Breast epithelium (tissue), 4 donors: ENCODE measurements at places on chromosomes 4 and X. TPM values are rescaled to one million over a fixed set of nuclear protein-coding genes. Genes with fewer than 3 reads are reported as not detected.

- DNase-seq, result peak; percentile 22
These were observed 68.3 kb downstream of the LARP7 start for GRCh38 chr4:112704991-112705845.

The GLRA2 gene
- not detected for total RNA-seq

GRCh38 chr4:57037982-57038604 lies 59.4 kb downstream of the POLR2B start:
- peak; percentile 63 for DNase-seq

The SLC34A2 gene
- 7.0 TPM for total RNA-seq

GRCh38 chr4:65624651-65625050 lies 45.6 kb downstream of the EPHA5 start:
- DNase-seq, result no peak

- DNase-seq, result no peak
These were observed 95.6 kb downstream of the PHKA2 start for GRCh38 chrX:18888281-18888680.

The FGD1 gene
- total RNA-seq, result 3.7 TPM

GRCh38 chr4:168761066-168761465 lies 249.0 kb downstream of the CBR4 start:
- DNase-seq, result no peak

- no peak for DNase-seq
These were observed 52.1 kb downstream of the HS3ST1 start for GRCh38 chr4:11376571-11376970.

- no peak for DNase-seq
These were observed 716 bp downstream of the FHIP1A start for GRCh38 chr4:151409470-151410313.

- DNase-seq, result no peak
These were observed 1.6 kb downstream of the KDM6A start for GRCh38 chrX:44874420-44875184.

DNA sequence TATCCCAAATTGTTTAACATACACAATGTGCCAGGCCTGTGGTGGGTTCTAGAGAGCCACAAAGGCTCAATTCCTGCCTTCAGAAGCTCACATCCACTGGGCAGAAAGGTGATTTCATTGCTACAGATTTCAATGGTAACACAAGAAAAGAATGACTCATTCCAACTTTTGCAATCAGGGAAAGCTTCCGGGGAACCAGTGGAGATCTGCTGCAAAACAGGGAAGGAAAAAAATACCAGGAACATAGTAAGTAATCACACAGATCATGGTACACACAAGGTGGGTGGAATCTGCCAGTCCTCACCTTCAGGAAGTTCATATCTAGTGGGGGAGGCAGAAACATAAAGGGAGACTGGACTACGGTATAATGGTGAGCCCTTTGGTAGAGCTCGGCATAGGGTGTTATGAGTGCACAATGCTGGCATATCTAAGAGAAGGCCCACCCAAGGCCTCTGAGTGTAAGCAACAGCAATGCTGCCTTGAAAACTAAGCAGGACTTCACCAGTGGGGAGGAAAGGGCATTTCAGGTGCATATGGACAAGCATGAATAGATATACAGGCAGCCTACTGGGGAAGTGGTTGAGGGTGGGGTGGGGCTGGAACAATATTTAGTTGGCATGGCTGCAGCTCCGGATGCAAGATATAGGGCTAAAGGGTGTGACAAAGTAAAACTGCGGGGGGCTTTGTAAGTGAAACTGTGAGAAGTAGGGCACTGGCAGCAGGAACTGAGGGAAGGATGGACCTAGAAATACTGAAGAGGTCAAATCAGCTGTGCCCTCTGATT lies 24.2 kb downstream of the GPRIN3 start:
- no peak for DNase-seq

The KIAA1210 gene
- total RNA-seq, result not detected

DNA sequence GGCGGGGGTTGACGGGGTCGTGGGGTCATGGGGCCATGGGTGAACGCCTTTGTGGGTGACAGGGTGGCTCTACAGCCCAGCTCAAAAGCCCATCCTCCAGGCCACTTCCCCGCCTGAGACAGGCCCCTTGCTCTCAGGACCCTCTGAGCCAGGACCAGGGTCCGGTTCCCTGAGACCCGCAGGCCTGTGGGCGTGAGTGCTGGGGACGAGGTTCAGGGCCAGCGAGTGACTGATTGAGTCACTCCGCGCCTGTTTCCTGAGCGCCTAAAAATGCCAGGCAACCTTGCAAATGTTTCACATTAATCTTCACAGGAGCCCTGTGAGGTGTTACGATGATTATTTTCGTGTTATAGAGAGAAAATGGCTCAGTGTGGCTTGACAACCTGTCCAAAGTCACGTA lies 97.8 kb downstream of the ZNF674 start:
- DNase-seq, result no peak

DNA sequence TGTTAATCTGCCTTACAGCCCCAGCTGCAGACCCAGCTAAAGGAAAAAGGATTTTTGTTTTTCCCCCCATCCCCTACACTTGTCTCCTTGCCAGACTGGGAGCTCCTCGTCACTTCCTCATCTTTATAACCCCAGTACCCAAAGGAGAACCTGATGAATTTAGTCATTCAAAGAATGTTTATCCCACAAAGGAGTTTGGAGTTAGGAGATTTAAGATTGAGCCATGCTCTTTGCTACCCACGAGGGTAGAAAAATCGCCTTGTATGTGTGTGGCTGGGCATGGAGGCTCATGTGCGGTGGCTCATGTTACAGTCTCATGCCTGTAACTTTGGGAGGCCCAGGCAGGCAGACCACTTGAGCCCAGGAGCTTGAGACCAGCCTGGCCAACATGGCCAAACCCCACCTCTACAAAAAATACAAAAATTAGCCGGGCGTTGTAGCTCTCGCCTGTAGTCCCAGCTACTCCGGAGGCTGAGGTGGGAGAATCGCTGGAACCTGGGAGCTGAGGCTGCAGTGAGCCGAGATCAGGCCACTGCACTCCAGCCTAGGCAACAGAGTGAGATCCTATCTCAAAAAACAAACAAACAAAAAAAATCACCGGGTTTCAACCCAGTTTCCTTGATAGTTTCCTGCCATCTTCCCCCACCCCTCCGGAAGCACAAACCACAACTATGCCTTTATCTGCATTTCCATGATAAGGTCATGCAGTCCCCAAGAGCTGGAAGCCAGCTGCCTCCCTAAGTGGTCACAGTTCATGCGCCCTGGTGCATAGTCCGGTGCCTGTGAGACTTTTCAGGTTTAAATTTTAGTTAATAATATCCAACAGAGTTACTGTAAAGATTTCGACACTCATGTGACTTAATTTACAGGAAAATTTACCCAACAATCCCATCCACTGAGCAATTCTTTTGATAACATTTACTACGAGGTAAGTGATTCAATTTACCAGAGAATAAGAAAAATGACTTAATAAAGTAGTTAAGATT lies 1.5 kb downstream of the CFAP97 start:
- no peak for DNase-seq

DNA sequence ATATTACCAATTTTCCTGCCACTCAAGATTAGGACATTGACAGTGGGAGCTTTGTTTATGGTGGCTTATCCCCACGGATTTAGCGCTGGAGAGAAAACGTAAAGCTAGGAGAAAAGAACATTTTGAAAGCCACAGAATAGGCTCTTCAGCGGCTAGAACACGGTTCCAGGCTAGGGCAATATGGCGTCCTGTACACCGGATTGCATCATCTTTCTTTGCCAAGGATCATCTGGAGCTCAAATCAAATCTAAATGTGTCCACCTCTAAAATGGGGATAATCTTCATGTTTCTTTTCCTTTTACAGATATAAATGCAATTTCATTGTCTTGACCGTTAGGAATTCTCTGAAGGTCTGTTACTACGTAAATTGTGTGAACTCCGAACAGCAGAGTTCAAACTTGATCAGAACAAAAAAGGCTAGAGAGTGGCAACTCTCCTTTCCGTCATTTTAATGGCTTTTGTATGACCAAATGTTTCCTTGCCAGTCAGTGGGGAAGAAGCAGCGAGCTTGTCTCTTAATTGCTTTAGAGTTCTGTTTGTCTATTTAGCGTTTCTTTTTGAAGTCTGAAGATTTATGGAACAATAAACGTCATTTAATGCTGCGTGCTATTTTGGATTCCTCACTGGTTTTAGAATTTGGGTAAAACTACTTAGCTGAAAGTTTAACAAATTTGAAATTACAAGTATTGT lies 2.6 kb upstream of the WWC2 start:
- no peak for DNase-seq

GRCh38 chr4:54843946-54844345 lies 186.2 kb downstream of the KIT start:
- no peak for DNase-seq

- no peak for DNase-seq
These were observed 191.6 kb upstream of the TTC29 start for GRCh38 chr4:147137280-147137679.
